ENCODE measurements at places on chromosomes 12 and 14.

DNA sequence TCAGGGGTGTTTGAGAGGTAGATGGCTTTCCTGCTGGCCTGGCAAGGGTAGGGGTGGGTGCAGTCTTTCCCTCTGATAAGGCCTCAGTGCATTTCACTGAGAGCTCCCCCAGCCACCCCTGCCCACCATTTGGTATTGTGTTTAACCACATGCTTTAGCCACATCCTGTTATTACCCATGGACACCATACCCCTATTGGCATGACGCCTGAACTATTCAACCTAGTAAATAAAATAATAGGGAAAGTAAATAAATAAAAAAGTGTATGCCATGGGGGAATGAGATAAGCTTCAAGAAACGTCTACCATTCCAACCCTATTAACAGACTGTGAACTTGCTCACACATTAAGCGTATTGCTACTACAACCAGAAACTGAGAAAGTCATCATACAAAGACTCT is 7.6 kb upstream of the LGR5 start:
- no peak for DNase-seq

- DNase-seq: no peak
These were observed 39.3 kb upstream of the SRP54 start for GRCh38 chr14:34943506-34943905.

DNA sequence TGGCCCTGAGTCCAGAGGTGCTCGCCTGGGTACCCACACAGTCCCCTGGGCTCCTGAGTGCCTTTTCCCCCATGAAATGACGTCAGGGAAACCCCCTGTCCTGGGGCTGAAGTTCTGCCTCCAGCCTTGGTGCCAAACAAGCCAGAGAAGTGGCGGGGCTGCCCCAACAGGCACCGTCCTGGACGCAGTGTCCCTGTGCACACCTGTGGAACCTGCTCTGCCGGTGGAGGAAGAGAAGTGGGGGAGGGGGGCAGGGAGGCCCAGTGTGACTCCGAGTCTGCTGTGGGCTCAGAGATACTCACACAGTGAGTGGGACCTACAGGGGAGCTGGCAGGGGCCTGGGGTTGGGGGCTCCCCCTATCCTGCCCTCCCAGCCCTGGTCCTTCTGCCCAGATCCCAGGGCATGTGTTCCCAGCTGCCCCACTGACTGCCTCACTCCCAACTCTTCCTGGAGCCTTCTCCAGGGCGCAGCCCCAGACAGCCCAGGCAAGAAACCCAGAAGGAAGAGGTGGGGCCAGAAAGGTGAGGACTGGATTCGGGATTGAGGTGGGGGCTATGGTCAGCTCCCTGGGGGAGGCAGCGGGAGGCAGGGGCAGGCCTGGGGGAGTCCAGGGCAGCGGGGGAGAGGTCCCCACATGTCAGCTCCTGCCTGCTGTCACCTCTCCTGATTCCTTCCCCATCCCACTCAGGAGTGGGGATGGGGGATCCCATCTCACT is 24.7 kb downstream of the CCDC85C start:
- no peak for DNase-seq

- DNase-seq: peak; percentile 14
These were observed 467 bp upstream of the JAG2 start for GRCh38 chr14:105168979-105169507.

- peak; percentile 37 for DNase-seq
These were observed 19.2 kb upstream of the MAP1LC3B2 start for GRCh38 chr12:116539905-116540482.

DNA sequence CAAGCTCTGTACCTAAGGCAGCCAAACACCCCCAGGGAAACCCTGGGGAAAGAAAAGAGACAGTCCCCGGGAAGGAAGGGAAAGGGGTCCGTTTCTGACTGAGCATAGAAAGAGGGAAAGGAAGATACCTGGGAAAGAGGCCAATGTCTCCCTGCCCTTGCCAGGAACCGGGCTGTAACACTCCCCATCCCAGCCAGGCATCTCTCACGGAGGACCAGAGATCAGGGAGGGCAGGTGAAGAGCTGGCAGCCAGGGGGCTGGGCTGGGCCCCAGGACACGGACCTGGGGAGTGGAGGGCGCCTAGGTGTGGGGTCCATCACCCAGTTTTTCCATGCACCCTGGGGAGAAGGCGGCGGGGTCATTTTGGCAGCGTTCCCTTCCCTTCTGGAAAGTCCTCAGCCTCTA is 18.9 kb upstream of the PLEKHH1 start:
- no peak for DNase-seq

Data from cardiac muscle cell (in vitro differentiated cells and primary cell).